NCI-H1105 treated with DMSO at 0.1 percent for 48 hours (cell line): ENCODE measurements at places on chromosomes 13 and 19.
A peak's percentile ranks its signal among the peaks of the same experiment; 100 is the strongest.

DNA sequence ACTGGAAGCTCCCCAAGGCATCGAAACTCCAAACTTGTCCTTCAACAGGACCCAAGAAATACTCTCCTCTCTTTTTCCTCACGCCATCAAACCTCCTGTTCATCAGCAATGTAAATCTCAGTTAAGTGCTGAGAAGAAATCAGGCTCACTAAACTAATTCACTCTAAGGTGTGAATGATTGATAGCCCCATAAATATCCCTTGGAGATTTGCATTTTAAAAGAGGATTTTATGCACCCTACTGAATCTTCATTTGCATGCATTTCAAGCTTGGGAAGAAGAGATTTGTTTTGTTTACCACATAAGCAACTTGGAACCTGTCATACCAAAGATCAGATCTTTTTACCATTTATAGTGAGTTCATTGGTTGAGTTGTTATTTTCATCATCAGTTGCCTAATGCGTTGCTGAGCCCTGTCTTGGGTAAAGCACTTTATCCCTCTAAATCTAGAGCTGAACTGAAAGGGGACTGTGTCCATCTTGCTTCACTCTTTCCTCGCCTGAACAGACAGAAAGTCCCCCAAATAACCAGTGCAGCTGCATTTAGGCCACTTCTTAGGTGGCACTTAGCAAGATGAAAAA lies 40.2 kb upstream of the GSX1 start:
- DNase-seq = no peak

DNA sequence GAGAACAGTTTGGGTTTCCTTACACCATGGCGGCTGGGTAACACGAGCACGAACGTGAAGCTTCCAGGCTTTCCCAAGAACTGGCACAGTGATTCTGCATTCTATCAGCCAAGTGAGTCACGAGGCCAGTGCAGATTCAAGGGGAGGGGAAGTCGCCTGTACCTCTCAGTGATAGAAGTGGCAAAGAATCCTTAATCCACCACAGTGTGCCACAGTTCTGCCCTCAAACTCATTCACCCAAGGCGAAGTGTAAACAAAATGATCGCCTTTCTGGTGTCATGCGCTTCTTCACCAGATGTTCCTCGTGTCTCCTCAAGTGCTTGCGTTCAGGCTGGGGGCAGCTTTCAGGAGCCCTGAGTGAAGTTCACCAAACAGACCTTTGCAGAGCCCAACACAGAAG lies 24.9 kb upstream of the AMER2 start:
- no peak for DNase-seq

DNA sequence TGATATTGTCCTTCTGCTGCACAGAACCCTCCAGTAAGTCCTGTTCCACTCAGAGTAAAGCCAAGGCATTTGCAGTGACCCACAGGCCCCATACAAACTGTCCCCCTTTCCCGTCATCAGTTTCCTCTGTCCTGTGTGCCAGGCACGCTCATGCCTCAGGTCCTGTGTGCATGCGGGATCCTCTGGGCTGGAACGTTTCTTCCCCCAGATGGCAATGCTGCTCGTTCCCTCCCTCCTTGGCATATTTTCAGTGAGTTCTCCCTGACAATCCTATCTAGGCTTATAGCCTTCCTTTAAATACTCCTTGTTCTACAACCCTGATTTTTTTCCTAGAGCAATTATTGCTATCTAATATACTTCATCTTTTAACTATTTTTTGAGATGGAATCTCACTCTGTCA lies 5.7 kb downstream of the OPA3 start:
- no peak for DNase-seq

GRCh38 chr19:57802269-57802668 lies 12.4 kb downstream of the ZNF552 start:
- DNase-seq = no peak

DNA sequence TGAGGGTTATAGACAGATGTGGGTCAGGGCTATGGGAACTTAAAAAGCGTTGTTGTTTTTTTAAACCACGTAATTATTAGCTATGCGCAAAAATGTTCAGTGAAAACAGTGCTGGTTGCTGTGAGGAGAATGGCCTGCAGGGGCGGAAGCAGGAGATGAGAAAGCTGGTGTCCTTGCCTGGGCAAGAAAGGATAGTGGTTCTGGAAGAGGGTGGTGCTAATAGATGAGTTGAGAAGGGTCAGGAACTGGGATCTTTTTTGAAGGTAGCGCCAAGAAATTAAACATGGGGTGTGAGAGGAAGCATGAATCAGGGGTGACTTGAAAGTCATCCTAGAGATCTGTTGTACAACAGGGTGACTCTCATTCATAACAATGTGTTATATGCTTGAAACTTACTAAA lies 4.8 kb upstream of the SMG9 start:
- no peak for DNase-seq

DNA sequence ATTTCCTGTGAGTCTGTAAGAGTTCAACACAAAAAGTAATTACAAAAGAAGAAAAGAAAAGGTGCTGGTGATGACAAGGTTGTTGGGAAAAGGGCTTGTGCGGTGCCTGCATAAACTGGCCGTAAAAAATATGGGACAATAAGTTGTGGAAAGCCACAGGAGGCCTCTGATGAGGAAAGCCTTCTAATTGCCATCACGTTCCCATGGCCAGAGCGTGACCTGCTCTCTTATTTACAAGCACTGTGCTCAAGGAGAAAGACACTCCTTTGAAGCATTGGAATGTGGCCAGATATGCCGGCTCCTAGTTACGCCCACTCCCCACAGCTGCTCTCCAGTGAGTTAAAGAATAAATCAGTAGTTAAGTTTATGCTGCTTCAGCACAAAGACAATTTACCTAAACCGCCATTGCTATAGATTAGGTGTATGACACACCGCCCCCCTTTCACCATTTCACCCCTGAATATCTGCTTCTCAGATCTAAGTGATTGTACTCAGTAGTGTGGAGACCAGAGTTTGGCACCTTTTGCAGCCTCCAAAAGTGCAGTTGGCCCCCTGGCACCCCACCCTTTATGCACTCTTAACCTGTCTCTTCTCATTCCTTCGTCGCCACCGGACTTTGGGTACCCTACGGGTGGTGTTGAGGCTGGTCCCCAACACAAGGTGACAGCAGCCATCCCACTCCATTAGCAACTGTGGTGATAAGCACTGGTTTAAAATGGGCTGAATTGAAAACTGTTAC lies 8.1 kb upstream of the PGLYRP1 start:
- no peak for DNase-seq

DNA sequence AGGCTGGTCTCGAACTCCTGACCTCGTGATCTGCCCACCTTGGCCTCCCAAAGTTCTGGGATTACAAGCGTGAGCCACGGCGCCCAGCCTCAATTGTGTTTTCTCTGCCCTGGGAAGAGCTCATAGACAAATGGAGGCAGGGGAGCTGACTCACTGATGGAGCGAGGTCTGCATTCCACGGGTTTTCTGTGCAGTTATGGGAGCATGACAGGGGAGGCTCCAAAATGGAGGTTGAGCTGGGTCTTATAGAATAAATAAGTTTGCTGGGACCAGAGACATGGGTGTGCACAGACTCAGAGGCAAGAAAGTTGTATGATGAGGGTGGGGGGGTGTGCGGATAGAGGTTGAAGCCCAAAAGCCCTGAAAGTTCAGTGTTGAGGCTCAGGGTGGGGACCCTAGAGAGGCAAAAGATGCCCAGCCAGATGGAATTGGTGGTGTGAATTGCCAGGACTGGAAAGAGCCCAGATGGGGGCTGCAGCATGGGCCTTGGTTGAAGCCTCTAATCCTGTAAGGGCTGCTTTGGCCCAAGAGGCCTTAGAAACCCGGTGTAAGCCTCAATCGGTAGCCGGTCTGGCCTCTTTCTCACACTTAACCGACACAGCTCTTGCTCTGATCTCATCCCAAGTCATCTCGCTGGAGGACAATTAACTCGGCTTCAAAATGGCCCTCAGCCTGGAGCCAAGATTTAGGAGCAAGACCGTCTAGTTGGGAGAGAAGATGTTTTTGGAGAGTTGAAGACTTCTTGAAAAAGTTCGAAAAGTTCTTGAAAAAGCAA lies 1.9 kb downstream of the TPM4 start:
- DNase-seq = no peak

- DNase-seq = no peak
Measured at GRCh38 chr19:632579-633067, 714 bp downstream of the POLRMT start.

GRCh38 chr19:51507640-51508058 lies 6.0 kb upstream of the SIGLEC12 start:
- DNase-seq = no peak

DNA sequence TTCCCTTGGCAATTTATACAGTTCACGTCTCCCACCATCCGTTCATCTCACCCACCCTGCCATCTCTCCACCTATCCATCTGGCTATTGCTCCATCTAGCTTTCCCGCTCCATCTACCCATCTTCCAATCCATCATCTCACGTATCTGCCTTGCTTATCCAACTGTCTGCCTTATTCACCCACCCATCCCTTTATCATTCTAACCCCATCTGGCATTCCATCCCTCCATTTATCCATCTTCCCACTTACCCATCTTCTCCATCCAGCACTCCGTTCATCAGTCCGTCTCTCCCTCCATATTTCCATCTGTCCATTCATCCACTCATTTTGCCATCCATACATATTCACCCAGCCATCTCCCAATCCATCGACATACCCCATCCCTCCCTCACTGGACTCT lies 10.0 kb downstream of the RPS16 start:
- DNase-seq = no peak

DNA sequence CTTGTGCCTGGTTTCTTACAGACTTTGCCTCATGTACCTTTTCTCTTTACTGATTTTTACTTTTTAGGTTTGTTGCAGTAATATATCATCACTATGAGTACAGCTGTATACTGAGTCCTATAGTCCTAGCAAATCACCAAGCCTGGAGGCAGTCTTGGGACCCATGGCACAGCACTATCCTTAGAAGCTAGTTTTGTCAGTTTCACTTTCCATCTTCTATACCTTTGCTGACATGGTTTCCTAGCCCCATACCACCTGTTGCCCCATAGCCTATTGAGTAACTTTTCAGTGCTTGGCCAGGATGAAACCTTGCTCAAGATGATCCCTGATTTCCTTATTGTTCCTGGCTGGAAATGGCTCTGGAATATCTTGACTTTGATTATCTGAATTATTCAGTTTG lies 826.4 kb downstream of the GPC5 start:
- no peak for DNase-seq

GRCh38 chr19:7636317-7636690 lies 606 bp upstream of the STXBP2 start:
- DNase-seq = no peak

GRCh38 chr13:94209117-94209516 lies 270.4 kb downstream of the DCT start:
- peak; percentile 41 for DNase-seq

DNA sequence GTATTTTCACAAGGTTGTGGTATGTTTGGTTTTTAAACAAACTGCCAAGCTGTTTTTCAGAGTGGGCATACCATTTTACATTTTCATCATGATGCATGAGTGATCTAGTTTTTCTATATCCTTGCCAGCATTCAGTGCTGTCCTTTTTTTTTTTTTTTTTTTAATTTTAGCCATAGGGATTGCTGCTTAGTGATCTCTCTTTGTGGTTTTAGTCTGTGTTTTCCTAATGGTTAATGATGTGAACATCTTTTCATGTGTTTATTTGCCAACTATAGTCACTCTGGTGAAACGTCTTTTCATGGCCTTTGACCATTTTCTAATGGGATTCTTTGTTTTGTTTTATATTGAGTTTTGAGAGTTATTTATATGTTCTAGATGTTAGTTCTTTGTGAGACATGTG lies 59.7 kb downstream of the SHISA2 start:
- no peak for DNase-seq

GRCh38 chr19:34577056-34577455 lies 95.5 kb downstream of the WTIP start:
- no peak for DNase-seq

GRCh38 chr19:27773318-27774094 lies 1439.4 kb downstream of the UQCRFS1 start:
- DNase-seq = no peak

DNA sequence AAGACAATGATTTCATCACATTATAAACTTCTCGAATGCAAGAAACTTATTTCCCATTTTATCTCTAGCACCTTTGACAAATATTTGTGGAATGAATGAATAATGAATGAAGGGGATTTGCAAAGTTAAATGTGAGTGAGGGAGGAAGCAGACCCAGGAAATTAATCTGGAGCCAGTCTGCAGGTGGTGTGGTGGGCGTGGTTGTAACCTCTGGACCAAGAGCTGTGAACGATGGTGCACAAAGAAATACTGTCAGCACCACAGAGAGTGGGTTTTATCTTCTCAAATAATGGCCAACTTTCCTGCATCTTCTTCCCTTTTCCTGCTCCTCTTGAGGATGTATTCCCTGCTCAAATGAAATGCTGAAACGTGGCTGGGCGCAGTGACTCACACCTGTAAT lies 11.0 kb upstream of the ZNF792 start:
- DNase-seq = no peak

DNA sequence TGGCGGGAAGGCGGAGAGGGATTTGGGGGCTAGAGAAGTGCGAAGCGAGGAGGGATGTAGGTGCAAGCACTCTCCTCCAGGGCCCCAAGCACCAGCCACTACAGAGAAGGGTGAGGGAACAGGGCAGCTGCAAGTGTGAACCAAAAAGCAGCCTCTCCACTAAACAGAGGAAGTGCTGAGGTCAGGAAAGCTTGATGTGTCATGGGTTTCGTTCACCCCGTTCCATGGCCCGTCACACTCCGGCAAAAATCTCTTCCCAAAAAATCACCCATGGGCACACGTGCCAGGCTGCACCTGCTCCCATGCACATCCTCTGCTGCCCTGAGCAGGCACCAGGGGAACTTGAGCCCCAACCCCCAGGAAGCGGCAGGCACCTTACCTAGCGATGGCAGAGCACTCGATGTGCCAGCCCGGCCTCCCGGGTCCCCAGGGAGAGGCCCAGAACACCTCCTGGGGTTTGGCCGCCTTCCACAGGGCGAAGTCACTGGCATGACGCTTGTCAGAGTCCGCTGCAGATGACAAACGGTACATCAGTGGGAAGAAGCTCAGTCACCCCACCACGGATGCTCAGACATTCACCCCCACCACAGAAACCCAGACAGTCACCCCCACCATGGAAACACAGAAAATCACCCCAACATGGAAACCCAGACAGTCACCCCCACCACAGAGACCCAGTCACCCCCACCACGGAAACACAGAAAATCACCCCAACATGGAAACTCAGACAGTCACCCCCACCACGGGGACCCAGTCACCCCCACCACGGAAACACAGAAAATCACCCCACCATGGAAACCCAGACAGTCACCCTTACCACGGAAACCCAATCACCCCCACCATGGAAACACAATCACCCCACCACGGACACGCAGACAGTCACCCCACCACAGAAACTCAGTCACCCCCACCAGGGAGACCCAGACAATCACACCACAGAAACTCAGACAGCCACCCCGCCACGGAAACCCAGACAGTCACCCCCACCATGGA lies 29.0 kb downstream of the CARS2 start:
- DNase-seq = no peak

GRCh38 chr13:101916108-101916774 lies 463.8 kb downstream of the ITGBL1 start:
- DNase-seq = peak; percentile 41

- DNase-seq = no peak
Measured at GRCh38 chr13:32116210-32116609, 84.6 kb downstream of the FRY start.
